Hematopoietic multipotent progenitor cell treated with erythropoietin and hydrocortisone succinate and interleukin-3 and kit ligand, for 8 days (in vitro differentiated cells): ENCODE measurements at places on chromosomes 3 and 15.

DNA sequence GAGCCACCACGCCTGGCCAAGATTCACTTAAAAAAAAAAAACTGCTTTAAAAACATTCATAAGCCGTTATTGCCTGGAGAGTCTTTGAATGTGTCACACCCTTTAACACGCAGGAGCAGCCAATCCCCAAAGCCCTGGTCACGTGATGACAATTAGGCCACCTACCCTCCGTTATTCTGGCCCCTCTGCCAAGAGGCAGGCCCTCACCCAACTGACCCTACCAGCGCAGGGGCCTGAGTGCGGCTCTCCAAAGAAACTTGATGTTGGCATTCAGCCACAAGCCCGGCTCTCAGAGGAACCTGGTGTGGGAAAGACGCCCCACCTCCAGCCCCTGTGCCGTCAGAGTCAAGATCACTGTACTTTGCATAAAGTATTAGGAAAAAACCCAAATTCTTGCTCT, 11.6 kb upstream of the MUC4 start:
- DNase-seq = no peak

DNA sequence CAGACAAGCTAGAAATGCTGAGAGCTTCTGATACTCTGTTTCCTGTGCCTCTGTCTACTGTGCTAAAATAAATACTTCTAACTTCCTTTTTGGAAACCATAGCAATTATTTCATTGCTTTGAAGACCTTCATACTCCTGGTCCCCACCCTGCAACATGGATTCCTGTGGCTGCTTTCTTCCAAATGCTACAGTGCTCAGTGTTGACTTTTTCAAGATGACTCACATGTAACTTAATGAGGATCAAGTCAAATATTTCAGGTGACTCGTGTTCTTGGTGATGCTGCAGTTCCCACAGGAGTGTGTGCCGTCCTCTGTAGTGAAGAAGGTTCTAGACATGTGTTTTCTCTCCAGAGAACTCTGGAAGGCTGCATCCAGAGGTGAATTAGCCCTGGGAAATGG, 288.6 kb downstream of the CLSTN2 start:
- no peak for DNase-seq

DNA sequence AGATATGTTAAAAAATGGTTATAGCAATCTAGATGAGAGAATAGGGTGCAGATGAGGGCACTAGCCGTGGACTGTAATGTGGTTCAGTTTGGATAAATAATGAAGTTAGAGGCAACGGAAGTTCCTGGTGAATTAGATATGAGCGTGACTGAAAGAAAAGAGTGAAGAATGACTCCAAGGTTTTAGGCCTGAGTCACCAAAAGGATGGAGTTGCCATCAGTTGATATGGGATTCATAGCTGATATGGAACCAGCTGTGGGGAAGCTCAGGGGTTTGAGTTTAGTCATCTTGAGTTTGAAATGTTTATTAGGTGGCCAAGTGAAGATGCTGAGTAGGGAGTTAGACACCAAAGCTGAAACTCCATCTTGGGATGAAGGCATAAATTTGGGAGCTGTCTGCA, 66.2 kb downstream of the SSR3 start:
- DNase-seq = no peak

DNA sequence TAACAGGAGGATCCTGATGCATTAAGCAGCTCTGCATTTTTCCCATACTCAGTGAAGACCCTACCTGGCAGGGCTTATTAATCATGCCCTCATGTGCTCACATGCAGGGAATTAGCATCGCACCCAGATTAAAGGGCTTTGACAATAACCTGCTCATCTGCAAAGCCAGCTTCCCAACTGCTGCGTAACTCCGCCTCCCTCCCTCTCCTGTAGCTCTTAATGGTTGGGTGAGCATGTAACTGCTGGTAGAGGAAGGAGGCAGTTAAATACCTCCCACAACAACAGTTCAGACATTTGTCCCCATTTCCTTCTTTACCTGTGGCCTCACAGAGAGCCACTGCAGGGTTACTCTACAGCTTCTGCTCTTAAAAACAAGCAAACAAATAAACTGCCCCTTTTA, 203.6 kb upstream of the WNT5A start:
- no peak for DNase-seq

GRCh38 chr3:58429657-58430056, 4.0 kb downstream of the PDHB start:
- DNase-seq = no peak

DNA sequence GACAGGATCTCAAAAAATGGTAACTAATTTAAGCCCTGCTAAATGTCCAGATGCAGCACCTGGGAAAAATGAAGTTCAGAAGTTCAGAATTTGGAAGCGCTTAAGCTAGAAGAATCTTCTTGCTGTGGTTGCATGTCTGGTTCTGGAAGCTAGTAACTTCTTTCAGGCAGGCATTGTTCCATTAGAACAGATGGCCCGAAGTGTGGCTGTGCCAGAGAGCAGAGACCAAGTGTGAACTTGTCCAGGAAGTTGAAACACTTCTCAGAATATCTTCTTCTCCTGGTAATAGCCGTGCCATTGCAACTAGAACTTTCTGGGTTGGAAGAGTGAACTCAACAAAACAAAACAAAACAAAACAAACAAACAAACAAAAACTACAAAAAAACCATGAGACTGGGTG, 80.0 kb downstream of the MITF start:
- DNase-seq = no peak

DNA sequence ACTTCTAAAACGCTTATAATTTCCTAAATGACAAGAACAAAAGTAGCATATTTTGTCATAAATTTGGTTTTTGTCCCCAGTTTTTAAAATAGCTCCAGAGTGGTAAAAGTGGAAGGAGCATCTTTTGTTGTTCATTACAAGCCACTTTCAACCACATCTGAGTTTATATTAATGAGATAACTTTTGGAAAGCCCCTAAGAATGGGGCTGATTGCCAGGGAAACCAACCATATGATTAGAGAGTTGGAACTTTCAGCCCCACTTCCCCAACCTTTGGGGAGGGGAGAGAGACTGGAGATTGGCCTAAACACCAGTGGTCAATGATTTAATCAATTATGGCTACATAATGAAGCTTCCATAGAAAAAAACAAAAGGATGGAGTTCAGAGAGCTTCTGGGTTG, 57.4 kb downstream of the CPA3 start:
- DNase-seq = no peak

DNA sequence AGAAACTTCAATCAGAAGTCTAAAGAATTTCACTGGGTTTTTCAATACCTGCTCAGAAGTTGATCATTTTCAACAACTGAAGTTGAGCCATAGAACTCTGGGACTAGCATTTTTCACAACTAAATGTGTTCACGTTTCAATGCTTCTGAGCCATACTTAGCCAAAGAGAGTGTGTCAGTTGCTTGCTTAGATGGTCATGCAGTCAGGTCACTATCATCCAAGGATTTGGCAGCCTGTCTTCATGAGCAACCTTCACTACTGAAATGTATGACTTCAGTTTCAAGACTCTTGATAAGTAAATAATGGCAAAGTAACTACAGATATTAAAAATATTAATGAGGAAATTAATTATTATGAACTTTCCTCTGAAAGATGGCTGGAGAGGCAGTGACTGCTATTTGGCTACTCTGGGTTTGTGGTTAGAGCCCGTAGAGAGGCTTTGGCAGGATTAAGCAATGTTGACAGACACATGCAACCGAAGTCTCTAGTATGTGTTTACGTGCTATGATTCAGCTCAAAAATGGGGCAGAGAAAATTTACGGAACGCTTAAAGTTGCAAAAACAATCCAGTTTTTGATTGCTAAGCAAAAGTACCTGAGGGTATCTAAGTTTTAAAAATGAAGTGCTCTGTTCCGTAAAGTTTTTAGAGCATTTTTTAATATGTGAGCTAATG, 133.8 kb downstream of the GMNC start:
- no peak for DNase-seq

DNA sequence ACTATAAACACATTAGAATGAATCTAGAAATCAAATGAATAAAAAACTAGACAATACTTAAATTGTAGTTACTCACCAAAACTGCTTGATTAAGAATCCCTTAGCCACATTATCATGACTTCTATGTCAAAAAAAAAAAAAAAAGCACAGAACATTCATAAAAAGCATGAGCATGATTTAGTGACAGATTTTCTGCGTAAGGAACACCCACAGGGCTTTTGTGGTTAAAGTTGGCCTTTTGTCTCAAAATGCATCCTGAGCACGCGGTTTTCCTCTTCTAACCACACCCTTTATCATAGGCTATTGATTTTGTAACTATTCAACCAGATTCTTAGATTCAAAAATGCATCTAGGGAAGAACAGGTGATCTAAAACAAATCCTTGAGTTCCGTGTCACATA, 334.0 kb upstream of the NR2F2 start:
- DNase-seq = peak; percentile 1

DNA sequence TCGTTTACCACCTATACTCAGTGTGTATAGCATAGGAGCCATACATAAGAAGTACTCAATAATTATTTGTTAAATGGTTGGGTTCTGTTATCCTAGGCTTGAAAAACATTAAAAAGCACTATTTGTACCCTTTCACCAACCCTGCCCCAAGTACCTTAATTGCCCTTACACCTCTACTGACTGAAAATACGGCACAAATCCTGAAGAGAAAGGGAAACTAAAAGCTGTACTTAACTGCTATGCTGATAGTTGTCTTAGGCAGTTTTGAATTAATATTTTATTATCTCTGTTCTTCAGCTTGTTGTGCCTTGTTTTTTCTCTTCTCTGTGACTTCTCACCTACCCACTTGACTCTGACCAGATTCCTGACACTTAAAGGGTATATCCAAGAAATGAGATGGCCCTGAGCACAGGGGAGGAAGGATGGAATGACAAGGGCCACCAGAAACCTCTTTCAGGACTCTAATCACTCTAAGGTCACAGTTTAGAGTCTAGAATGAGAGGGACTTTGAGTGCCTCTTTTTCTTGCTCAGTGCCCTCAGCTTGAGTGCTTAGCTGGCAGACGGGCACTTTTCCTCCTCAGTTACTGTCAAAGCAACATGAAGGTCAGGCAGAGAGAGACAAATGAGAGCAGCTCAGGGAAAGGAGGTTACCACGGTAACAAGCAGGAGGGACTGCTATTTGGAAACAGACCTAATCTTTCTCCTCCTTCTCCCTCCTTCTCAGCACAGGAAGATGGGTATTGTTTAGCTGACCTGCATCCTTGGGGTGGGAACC, 136.5 kb downstream of the ZNF609 start:
- peak; percentile 74 for DNase-seq

- no peak for DNase-seq
Observed at GRCh38 chr3:8464668-8465067, 37.0 kb upstream of the LMCD1 start.

DNA sequence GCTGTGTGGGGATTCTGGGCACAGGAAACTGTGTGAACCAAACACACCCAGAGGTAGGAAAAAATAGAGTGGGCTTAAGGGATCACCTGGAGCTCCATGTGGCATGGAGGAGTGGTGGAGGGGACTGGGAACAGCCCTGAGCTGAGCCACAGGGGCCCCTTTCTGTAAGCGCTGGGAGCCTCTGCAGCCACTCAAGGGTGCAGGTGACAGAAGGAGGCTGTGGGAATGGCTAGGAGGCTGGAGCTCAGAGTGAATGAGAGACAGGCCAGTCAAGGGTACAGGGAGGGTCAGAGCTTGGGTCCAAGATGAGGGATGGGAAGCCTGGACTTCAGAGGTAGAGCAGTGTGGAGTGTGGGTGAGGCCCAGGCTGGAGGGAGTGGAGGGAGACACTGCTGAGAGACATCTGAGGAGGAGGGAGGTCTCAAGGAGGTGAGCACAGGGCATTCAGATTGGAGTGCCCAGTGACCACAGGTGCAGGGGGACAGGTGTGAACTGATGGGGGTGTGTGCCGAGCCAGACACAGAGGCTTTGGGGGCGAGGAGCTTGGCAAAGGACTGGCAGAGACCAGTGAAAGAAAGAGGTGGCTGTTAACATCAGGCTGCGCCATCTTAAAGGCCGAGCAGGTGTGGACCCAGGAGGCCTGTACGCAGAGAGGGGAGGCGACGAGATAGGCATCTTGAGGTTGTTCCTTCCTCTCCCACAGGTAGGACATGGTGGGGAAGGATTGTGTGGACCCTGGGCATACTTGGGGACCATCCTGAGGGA, 56.8 kb downstream of the FGD5 start:
- DNase-seq = no peak

DNA sequence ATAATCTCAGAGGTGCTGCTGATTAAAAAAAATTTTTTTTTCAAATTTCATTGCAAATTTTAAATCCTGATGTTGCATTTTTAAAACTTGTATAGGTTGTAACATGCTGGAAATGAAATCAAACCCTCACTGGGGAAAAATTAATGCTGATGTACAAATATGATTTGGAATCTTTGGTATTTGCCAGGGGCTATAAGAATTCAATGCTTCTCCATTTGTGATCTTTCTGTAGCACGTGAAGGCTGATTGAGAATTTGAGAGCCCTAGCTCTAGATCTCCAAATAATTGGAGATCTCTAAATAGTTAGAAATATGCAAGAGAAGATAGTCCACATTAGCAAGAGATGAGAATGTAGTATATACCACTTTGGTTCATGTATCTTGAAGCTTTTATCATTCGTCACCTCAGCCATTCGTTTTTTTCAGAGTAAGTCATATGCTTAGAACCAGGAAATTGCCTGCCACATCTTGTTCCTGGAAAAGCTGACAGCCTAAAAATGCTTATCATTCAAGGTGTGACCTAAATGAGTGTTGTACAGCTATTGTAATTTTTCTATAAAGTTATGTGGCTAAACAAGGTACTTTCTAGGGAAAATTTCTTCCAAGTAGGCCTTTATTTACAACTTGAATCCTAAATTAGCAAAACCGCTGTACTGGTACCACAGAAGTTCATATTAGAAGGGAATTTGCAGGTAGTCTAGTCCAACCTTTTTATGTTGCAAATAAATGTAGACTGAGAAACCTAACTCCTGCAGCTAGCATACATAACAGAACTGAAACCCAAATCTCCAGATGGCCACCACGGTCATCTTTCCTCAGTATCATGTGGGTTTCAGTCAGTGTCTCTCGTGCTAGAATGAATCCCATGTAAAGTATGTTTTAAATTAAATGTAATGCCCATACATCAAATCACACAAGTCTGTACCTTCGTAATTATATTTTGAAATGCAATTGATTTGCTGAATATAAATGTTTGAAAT, 48.5 kb downstream of the FNDC3B start:
- peak; percentile 70 for DNase-seq
